SK-N-SH (cell line): ENCODE measurements at places on chromosomes 12 and 14.

- no peak for DNase-seq
Measured at GRCh38 chr12:122558745-122559641, 31.9 kb downstream of the KNTC1 start.

GRCh38 chr14:94119071-94119470 lies 8.5 kb downstream of the IFI27 start:
- no peak for DNase-seq

DNA sequence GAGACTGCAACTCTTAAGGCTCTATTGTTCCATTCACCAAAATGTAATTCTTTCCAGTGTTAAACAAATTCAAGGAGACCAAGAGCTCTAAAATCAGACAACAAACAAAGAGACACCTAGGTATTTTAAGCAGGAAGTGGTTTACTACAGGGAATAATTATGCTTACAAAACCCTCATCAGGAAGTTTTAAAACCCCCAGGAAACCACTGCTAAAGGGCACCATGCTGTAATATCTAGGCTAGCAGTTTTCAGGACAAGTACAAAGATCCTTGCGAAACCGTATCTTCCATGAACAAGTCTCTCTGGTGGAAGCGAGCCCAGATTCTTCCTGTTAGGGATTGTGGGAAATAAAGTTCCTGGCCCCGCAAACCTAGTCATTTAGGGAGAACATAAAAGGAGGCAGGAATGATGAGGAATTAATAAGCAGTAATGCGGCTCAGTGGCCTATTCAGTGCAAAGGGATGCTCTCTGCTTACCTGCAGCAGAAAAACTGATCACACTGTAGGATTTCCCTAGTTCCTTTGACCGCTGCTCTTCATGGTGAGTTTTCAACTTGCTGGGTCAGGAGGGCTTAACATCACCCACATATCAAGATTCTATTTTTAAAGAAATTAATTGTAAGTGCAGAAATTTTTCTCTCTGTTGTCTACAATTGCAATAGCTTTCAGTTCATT lies 42.8 kb downstream of the ACSM4 start:
- no peak for DNase-seq

GRCh38 chr12:102948941-102949352 lies 8.5 kb upstream of the ASCL1 start:
- peak; percentile 61 for DNase-seq

GRCh38 chr12:19940267-19940666 lies 428.1 kb upstream of the PDE3A start:
- DNase-seq: no peak

DNA sequence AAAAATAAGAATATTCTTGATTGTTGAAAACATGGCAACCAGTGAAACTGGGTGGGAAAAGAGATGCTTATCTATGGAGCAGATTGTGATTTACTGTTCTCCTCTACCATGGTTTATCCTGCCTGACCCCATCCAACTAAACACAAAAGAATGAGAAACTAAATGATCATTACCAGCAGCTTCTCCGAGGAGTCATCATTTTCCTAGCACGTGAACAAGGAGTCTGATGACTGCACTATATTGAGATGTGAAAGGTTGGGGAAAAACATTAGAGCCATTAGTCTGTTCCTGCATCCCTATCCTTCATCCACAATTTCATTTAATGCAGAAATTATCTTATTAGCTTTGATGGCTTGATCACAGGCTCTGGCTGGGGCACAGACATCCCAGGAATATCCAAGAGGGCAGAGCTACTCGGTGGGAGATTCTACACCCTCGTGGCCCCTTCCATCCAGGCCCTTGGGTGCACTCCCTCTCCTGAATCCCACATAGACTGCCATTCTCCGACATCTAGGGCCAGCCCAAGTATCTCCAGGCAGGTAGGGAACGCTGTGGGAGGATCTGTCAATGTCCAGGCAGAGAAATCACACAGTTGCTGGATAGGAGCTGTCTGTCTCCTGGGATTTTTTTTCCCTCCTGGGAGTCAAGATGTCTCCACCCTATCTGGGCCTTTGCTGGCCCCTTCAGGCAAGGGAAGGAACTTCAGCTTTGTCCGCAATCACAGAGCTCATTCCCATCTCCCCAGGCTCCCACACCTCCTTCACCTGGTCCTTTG lies 43.3 kb upstream of the DHRS4 start:
- peak; percentile 73 for DNase-seq

GRCh38 chr14:87278415-87278814 lies 714.6 kb downstream of the GALC start:
- DNase-seq: no peak

DNA sequence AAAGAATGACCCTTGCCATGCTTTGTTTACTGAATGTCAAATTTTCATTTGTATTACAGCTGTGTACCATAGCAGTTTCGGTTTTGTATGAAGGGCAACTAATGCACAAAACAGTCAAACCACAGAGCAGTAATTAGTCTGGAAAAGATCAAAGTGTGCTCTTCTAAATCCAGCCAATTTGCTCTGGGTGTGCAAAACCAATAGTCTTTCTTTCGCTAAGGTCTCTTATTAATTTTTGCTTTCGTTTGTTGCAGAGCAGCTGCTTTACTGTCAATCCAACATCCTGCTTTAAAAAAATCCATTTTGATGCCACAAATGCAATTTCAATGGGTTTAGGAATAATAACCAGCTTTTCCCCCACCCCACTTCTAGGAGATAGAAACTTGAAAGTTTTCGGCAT lies 114.2 kb downstream of the BRMS1L start:
- DNase-seq: no peak

GRCh38 chr12:66288121-66288520 lies 14.2 kb upstream of the HELB start:
- DNase-seq: no peak

DNA sequence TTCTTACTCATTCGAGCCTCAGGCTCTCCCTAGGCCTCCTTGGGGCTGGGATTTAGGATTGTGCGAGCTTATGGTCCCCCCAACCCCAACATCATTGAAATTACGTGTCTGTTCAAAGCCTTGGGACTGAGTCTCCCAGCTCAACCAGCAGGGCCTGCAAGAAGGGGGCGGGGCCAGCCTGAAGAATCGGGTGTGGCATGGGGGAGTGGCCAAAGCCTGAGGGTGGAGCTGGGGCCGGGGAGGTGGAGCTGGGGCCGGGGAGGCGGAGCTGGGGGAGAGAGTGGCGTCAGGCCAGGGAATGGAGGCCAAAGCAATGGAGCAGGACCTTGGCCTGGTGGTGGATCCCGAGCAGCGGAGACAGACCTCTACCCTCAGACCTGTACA lies 24.3 kb upstream of the HSPB8 start:
- DNase-seq: peak; percentile 42

- DNase-seq: no peak
Measured at GRCh38 chr12:104758771-104759170, 199.3 kb downstream of the SLC41A2 start.

GRCh38 chr14:105387530-105387922 lies 10.8 kb upstream of the TEX22 start:
- no peak for DNase-seq

DNA sequence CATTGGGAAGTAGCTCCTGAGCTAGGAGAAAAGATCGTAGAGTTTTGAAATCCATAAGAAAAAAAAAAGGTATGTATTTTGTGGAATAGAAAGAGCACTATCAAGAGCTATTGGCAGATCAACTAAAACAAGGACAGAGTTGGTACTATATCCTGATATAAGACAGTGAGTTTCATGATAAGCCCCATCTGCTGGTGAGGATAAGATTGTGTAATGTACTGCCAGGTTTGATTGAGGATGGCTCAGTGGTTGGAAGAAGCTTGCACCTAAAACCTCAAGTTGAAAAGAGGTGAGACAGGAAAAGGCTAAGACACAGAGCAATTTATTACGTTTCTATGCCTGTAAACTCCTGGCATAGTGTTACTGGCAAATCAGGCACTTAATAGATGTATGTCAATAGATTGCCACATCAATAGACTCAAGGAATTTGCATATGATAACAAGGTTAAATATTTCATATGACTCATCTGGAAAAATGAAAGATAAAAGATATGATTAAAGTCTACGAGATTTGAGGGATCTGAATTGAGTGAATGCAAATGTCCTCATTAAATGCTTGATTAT lies 525.6 kb downstream of the FLRT2 start:
- DNase-seq: no peak

- DNase-seq: no peak
Measured at GRCh38 chr14:50452979-50453705, 56.5 kb upstream of the CDKL1 start.

DNA sequence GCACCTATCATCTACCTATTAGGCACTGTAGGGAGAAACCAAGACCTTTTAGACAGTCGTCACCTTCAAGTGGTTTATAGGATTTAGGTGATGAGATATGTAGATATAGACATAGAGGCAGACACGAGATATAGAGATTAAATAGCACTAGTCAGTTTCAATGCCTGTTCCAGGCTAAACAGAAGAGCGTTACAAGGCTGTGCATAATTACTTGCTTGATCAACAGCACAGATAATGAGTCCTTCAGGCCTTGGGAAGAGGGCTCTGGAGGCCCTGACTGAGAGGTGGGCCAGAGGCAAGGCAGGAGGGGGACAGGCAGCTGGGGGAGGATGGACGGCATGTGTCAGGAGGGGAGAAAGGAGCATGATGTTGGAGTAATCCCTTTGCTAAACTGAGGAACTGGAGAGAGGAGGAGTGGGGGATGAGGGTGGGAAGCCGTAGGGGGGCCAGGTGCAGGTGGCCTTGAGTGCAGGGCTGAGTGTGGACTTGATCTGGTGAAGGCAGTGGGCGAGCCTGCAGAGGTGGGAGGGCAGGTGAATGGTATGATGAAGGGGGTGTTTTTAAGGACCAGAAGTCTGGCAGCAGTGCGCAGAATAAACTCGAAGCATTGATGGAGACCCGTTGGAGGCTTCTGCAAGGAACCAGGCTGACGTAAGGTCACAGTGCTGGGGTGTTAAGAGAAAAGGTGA lies 43.9 kb upstream of the ATP23 start:
- no peak for DNase-seq

DNA sequence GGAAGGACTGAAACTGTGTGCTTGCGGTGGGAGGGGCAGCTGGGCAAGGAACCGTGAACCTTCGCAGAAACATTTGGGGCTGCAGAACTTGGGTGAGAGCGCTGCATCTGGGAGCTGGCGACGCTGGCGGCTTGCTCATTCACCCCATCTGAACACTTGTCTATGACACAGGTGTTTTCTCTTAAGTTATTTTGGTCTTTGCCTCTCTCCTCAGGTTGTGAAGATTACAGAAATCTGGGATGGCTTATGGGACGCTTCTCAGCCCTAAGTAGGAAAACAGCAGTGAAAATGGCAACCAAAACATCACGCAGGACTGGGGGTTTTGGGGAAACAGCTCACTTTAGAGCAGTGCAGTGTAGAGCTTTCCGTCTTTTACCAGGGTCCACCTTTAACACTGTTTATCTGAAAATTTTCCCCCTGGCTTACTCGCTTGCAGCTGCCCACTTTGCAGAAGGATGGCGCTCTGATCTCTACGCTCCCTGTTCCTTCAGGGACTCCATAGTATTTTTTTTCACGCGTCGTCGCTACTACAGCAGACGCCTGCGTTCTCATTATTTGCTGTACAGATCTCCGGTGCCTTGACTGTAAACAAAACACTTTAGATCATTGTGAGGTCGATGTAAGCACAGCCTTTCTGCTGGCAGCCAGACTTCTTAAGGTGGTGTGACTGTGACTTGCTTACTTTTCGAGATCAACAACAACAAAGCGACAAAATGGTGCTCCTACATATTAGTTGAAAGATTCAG lies 2.7 kb upstream of the CDKN1B start:
- no peak for DNase-seq

GRCh38 chr12:58248599-58248998 lies 307.2 kb downstream of the ATP23 start:
- no peak for DNase-seq

DNA sequence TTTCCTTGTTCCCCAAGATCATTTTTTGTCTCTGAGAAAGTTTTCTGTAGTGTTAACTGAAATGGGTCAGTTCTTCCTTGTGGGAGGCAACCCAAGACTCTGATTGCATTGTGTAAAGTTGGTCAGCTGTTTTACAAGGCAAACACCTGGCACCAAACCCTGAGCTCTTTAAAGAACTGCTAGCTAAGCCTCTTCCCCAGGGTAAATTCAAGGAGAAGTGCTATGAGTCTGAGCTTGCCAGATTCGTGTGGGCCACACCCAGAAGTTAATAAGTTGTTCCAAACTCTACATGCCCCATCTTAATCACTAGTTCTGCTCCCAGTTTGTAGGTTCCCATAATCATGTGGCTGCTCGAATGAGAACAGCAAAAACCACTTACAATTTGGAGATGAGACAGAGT lies 214.5 kb downstream of the BTG1 start:
- DNase-seq: no peak

DNA sequence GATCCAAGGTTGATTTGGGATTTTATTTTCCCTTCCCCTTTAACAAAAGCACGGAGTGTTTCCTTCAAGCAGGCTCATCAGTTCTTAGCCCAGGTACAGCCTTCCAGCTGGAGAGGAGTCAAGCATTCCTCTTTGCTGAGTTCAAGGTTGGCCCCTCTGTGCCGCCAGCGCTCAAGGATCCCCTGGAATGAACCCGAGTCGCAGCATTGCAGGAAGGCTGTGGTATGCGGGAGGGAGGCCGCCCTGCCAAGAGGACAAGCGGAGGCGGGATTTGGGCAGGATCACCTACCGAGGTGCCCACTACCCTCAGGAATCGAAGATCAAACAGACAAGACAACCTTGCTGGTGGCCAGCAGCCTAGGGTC lies 53.9 kb upstream of the NCOR2 start:
- no peak for DNase-seq

DNA sequence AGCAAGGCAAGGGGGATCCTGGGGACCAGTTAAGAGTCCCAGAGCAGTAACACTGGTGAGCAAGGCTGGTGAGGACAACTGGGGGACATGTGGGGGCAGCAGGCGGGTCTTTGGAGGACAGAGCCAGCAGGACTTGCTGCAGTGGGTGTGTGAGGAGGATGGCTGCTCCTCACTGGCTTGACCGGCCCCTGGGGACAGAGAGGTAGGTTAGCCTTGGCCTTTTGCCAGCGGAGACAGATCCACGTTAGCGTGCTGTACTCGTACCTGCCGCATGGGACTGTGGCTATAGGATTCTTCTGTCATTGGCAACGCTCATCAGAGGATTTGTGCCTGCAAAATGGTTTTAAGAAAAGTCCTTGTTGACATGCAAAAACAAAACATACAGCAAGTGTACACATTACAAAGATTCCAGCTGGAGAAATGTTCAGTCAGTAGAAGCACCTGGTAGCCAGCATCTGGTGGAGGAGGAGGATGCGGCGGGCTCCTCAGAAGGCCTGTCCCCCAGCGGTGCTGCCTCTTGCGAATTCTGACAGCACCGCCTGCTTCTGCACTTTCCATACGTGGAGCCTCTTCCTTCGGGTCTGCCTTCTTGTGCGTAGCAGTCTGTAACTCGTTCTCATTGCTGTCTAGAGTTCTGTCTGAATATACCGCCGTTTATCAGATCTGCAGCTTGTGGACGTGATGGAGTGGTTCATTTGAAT lies 91.3 kb downstream of the EP400 start:
- no peak for DNase-seq
